ENCODE measurements at places on chromosomes 5 and 9.
A peak's percentile ranks its signal among the peaks of the same experiment; 100 is the strongest.

DNA sequence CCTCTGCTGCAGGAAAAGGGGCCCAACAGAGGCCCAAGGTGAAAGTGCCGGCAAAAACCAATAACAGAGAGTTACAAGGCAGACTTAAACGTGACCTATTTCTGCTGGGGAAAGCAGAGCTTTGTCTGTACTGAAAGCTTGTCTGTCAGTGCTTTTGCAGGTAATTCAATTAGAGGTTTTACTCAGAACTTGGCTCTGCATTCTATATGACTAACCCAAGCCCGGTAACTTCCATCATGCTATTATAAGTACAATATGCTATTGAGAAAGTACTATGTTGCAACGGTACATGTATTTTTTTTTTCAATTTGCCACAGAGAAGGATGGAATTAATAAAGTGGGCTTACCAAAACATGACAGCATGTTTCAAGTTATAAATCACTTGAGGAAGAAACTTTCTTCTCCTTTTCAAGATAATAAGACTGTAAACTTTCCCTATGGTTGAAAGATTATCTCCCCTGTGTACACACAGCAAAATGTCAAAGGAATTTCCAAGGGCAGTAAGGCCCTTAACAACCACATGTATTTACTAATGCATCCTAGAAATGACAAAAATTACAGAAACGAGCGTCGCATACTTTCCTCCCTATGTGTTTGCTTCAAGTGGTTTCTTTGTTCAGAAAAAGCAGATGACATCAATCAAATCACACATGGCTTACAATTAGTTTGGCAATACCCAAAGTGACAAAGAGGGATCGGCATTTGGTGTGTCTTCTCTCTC, 282.4 kb downstream of the EFNA5 start:
- peak; percentile 25 for DNase-seq

- DNase-seq: no peak
These were observed 30.5 kb downstream of the JAKMIP2 start for GRCh38 chr5:147752033-147752432.

GRCh38 chr9:89514337-89514736, 16.4 kb upstream of the SEMA4D start:
- no peak for DNase-seq

- DNase-seq: no peak
These were observed 109.9 kb upstream of the NFIB start for GRCh38 chr9:14423815-14424261.
